Activated naive CD4-positive, alpha-beta T cell treated with Interleukin-2 at 50 U/mL for 16 hours (primary cell): ENCODE measurements at places on chromosomes 12 and 14.

DNA sequence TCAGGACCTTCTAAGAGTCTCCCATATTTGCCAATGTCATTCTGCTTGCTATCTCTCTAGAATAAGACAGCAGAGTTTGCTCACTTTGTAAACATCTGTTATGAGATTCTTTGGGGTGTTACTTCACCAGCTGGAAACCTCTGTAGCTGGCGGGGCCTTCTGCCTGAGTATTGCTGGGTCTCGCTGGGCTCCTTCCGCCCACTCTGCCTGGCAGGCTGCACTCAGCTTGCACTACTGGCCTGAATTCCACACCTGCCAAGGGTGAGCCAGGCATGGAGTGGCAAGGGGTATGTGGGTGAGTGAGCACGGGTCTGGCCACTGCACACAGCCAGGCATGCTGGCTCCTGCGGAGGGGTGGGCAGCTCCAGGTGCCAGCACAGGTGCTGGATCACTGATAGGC is 267.3 kb upstream of the PDE3A start:
- no peak for DNase-seq

DNA sequence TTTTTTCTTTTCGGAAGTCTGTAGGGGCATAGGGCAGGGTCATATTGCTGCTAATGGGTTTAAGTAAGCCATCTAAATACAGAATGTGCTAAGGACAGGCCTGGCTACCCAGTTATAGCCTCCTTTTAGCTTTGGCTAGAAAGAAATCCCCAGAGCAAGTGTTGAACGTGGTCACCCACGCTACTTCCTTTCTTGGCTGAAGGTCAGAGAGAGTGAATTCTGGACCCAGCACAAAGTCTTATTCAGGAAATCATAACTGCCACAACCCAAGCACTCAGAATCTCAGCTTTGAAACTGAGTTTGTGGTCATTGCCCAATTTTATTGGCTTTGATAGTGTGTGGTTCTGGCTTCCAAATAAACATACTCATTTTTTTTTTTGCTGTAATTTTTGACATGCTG is 542.1 kb upstream of the ATP2B1 start:
- no peak for DNase-seq

DNA sequence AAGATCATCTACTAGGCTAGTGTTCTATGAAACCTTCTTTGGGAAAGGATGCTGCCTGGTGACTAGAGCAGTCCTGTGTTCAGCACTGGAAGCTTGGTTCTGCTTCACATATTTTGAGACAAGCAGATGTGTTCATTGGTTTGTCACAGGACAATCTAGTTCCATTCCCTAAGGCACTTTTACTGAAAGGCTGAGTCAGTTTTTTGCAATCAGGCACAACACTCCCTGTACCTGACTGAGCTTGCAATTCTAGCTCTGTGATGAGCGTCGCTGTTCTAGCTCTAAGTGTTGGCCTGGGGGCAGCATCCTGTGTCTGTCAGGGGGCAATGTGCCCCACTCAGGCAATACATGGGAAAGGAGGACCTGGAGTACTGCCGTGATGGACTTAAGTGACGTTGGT is 144.4 kb downstream of the CAND1 start:
- no peak for DNase-seq

DNA sequence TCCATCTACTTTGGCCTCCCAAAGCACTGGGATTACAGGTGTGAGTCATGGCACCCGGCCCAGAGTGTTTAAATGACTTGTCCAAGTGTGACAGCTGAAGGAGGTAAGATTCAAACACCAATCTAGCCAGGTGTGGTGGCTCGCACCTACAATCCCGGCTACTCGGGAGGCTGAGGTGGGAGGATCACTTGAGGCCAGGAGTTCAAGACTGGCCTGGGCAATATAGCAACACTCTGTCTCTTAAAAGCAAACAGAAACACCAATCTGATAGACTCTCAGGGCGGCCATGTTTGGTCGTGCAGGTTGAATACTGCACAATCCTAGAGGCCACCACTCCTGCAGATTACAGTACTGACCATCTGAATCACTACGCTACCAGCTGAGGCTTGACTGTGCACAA is 68.7 kb downstream of the RBM19 start:
- no peak for DNase-seq

DNA sequence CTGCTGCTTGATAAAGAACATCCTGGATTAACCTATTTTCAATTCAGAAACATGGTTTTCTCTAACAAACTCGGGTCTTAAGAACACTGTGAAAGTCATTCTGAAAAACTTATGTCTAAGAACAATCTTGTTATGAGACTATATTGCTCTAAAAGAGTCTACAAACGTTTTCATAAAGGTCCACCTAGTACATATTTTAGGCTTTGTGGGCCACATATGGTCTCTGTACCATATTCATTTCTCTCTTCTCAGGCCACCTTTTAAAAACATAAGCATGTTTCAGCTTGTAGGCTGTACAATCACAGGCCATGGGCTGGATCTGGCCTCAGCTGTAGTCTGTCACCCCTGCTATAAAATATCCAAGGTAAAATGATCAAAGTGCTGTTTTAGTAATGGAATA is 39.9 kb downstream of the PPP4R3A start:
- DNase-seq, result no peak

DNA sequence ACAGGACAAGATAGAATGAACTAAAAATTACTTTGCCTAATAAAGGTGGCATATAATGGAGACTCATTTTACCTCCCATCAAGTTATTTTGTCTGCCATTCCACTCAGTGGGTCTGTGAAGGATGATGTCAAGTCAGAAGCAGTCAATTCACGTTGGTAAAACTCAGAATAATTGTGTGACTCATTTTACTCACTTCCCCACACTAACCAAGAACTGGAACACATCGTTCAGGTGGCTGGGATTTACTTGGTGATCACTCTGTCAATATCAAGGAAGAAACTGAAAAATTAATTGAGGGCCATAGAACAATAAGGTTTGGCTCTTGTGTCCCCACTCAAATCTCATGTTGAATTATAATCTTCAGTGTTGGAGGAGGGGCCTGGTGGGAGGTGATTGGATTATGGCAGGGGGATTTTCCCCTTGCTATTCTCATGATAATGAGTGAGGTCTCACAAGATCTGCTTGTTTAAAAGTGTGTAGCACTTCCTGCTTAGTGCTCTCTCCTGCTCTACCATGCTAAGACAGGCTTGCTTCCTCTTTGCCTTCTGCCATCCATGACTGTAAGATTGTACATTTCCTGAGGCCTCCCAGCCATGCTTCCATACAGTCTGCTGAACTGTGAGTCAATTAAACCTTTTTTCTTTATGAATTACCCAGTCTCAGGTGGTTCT is 35.7 kb upstream of the GTF2A1 start:
- DNase-seq, result no peak

GRCh38 chr14:99537399-99537798 is 56.2 kb downstream of the CCNK start:
- DNase-seq, result no peak

- no peak for DNase-seq
These were observed 1.0 kb upstream of the GLRX5 start for GRCh38 chr14:95533822-95534221.

GRCh38 chr12:127240249-127240929 is 1026.6 kb upstream of the TMEM132C start:
- DNase-seq, result no peak
